ENCODE measurements at places on chromosomes 3 and 15.
A peak's percentile ranks its signal among the peaks of the same experiment; 100 is the strongest.

GRCh38 chr3:52893723-52894122, 3.6 kb downstream of the STIMATE start:
- DNase-seq, result no peak

DNA sequence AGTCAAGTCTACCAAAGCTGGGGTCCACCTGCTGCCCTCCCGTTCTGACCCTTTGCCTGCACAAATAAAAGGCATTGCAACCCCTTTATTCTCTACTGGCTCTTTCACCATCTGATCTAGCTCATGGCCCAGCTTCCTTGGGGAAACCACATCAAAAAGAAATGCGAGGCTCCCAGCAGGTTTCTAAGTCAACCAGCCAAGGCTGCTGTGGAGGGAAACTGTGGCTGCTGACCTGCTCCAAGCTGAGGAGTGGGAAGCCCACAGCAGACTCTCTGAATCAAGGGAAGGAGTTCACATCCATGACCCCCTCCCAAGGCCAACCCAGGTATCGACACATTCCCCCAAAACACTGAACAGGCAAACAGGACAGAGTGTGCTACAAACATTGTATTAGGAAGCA, 25.2 kb upstream of the SLCO2A1 start:
- DNase-seq, result no peak

DNA sequence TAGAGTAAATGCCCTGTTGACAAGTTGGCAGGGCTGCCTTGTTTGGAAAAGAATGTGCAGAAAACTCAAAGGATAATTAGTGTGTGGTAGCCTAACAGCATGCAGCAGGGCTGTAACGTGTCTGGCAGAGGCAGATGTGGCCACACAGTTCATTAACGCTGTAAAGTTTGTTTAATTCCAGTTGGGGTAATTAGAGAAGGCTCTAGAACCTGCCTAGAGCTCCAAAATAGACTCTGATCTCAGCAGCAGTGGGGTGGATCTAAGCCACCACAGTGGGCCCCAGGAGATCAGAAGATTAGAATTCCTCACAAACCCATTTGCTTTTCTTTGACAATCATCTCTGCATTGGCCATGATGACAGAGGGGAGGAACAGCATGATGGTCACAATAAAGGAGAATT, 65.1 kb upstream of the LEKR1 start:
- DNase-seq, result no peak

GRCh38 chr3:29438580-29438979, 157.7 kb downstream of the RBMS3 start:
- no peak for DNase-seq

DNA sequence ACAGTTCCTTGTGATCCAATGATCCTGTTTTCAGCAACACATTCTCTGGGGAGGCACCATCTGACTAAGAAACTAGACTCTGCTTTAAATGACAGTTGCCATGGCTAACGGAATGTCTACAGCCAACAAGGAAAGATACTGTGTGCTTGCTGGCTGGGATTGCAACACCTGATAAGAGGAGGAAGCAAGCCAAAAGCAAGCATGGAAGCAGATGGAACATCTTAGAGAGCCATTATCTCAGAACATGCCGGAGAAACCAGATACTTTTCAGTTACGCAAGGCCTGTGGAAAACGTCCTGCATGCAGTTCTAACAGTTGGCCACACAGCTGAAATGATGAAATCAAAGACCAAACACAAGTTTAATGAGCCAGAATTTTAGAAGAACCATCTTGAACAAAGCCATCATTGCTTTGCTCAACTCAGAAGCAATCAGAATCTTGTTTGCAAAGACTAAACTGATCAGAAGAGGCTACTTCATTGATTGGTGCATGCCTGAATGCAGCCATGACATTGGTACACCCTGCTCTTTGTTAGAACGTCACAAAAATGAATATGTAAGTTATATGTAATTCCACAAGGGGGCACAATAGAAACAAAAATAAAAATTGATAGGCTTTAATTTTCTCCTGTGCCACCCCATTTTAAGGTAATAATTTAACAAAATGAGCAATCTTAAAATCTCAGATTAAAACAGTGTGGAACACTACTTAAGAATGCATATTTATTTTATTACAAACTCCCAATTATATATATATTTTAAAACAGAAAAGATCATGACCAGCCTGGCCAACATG, 50.8 kb downstream of the GXYLT2 start:
- peak; percentile 44 for DNase-seq

DNA sequence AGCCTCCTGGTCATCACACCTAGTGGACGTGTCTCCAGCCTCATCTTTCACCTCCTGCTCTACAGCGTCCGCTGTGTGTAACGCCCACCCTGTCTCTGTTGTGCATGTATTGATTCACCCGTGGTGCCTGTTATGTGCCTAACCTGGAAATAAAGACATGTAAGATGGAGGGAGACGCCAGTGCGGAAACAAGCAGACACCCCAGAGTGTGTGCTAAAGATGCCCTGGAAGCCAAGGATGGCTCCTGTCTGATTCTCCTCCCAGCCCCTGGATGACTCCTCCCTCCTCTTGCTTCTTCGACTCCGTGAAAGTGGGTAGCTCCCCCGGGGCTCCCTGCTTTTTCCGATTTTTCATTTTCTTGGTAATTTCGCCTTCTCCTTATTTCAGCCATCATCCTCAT, 241.8 kb downstream of the ADAMTS17 start:
- no peak for DNase-seq

DNA sequence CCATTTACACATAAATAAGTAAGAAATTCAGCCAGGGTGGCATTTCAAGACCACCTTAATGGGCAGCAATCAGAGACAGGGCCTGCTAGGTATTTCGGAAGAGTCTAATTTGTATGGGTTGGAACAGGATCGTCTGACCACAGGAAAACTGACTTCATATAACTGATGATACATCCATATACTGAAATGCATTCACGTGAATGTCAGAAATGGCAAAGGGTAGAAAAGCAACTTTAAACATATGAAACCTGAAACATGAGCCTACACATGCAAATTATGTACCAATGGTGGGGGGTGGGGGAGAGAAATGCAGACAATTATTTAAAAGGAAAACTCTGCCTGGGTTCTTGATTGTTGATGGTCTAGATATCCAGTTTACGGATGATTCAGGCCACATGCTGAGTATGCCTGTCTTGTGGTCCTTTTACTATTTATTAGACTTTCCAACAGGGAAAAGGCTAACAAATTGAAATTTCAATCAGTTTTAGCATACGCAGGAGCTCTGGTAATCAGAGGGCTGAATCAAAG, 582.2 kb downstream of the FOXP1 start:
- no peak for DNase-seq

DNA sequence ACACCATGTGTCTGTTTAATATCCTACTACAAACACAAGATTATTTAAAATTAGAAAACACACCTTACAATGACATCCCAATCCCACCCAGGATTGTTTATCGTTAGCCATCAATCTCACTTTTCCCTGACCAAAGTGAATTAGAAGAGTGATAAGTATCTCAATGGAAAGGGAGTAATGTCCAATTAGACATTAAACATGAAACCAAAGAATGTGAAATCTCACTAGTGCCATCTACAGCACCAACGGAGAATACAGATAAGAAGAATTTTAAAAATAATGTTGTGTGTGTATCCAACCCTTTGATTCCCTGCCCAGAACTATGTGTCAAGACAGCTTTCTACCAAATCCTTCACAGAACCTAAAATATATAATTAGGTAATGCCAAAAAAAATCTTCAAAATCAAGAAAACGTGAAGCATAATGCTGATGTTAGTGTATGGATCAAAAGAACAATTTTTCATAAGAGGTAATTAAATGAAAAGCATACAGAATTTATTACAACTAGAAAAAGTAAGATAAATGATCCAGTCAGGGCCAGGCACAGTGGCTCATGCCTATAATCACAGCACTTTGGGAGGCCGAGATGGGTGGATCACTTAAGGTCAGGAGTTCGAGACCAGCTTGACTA, 64.2 kb downstream of the SCAPER start:
- DNase-seq, result no peak

- no peak for DNase-seq
These were observed 63.9 kb downstream of the IQSEC1 start for GRCh38 chr3:13009132-13009945.

- DNase-seq, result no peak
These were observed 35.3 kb upstream of the P2RY12 start for GRCh38 chr3:151419806-151420205.

GRCh38 chr3:98612996-98613517, 19.6 kb upstream of the CPOX start:
- DNase-seq, result no peak

All from frontal cortex (tissue), 4 donors.